ENCODE measurements at places on chromosomes 5 and 9.
A peak's percentile ranks its signal among the peaks of the same experiment; 100 is the strongest.

DNA sequence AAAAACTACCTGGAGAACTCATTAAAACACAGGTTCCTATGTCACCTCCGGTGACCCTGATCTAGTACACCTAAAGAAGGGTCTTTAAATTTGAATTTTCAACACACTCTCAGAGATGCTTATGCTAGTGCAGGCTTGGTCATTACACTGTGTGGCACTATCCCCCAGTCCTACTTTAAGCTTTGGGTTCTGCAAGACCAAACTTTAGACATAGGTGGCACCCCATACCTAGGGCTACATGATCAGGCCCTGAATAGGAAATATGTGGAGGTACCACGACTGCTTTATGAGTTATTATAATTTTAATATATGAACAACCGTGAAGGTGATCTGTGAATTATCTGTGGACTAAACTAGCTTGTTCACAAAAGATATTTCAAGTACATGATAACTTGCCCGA, 201.3 kb upstream of the OR13F1 start:
- no peak for DNase-seq

DNA sequence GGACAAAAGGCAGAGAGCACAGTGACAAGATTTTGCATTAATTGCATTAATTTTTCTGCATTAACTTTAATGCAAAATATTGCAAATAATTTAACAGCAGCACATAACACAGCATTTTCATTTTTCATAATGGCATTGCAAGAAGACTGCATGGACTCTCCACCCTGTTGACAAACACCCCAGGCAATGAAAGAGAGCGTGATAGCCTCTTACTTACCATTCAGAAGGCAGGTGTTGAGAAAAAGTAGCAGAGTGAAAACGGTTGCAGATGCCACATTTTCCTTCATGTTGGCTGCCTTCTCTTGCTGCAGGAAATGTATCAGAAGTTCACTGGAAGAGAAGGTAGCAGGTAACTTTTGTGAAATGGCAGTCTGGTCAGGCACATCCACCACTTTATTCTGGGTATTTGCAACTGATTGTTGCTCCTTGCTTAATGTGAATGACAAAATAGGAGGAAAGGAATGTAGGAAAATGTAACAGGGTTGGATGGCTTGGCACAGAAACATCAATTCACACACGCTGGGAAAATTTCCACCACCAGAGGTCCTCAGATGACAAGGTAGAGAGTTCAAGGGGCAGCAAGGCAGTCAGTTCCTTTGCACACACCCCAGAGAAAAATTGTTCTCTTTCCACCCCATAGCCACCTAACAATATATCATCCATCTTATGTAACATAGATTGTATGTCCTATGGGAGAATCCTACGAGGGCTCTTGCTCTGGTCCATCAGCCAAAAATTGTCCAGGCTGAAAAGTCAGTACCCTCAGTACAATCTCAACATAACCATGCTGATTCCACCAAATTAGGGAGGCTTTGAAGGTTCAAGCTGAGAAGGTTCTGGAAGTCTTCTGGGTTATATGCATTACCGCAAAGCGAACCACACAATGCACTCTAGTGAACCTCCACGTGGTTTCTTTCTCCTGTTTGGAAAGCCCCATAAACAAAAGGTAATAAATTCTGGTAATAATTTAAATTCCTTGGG, 41.9 kb upstream of the AGXT2 start:
- peak; percentile 14 for DNase-seq

GRCh38 chr5:156971415-156971814, 8.4 kb upstream of the TIMD4 start:
- no peak for DNase-seq

DNA sequence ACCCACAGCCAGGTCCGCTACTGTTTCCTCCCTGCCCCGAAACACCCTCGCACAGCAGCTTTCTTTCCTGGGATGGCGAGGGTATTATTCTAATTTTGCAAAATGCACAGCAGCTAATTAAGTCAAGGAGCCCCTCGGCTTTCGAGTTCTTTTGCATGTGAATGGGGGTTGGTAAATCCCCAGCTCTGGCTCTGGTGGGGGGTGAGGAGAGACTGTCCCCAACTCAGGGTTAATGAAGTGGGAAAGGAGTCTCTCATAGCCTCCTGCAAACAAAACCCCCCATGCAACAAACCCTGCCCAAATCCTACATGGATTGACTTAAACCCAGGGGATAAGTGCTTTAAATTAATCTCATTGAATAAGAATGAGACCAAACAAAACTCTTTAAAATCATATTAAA, 8.8 kb downstream of the BARHL1 start:
- DNase-seq: no peak

DNA sequence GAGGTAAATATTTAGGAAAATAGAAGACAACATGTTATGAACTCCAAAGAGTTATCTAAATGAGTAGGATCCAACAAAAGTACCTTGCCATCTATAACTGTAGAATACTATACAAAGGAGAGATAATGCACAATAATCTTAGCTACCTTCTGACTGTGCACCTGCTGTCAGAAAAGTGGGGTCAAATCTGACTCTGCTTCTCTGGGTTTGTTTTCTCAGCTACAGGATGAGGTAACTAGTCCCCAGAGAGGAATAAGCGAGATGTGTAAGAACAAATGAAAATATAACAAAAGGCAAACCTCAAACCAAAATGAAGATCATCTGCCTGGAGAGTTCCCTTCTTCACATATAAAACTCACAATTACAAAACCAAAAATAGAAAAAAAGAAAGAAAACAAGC, 204.8 kb downstream of the DCP2 start:
- no peak for DNase-seq

GRCh38 chr5:112976432-112977309, at the start of gene DCP2:
Gene DCP2 (plus strand): TSS chr5:112976798. CDS start chr5:112976934, 136 bp downstream.
- peak; percentile 99 for DNase-seq

DNA sequence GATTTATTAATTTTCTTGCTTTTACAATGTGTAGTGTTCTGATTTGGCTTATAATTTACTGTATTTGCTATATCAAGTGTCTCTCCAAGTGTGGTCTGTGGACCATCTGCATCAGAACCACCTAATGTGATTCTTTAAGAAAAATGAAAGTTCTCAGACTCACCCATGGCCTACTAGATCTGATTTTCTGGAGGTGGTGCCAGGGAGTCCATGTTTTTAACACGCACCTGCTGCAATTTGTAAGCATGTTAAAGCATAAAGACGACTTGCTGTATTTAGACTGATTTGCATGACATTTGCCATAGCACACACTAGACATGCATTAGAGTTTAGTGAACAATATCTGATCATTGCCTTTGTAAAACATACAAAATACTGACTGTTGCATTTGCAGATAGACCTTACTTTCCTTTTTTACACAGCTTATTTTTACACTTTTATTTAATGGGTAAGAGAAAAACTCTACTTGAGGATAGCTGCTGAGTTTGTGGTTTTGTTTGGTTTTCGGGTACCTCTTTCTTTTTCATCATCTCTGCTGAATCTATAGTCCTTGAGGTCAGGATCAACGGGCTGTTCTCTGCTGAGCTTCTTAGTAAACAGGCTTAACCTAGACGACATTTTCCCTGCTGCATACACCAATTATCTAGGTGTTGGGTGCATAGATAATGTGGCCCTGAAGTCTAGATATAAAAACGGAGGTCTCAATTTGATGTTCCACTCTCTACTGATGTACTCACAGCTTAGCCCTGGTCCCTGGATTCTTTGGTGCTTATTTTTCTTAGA, 138.0 kb upstream of the ZNF366 start:
- DNase-seq: no peak

- DNase-seq: no peak
Measured at GRCh38 chr9:124887832-124888231, 25.9 kb downstream of the ARPC5L start.

DNA sequence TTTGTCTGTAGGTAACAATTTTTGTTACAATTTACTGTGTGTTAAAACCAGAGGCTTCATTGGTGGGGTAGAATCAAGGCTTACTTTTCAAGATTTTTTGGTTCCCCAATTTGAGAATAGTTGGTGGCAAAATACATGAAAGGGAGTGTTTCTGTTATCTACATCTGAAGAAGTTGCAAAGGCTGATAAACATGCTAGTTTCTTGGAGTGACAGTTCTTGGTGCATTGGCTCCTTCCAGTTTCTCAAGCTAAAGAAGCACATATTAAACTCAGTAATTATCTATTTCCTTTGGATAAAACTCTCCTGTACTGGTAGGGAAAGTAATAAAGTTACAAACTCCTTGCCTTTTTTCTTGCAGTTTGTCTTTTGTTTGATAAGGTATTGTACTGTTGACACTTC, 5.9 kb downstream of the MACIR start:
- DNase-seq: no peak

- no peak for DNase-seq
Measured at GRCh38 chr5:1510151-1510561, 13.6 kb downstream of the LPCAT1 start.

- DNase-seq: no peak
Measured at GRCh38 chr5:761059-761771, 23.3 kb downstream of the ZDHHC11B start.

DNA sequence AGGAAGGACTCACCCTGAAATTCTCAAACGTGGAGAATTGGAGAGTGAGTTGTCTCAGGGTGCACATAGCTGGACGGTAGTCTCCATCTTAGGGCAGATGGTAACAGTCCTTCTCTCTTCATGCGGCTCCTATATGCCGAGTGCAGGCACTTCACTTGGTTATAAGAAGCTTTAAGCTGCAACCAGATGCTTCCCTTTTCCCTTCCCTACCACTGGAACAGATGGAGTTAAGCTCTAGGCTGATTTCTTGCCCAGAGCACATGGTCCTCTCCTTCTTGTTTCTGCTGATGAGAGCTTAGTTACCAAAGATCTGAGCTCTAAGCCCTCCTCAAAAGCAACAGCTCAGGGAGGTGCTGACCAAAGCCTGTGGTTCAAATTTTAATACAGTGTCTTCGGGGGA, 355.7 kb downstream of the ARHGEF28 start:
- no peak for DNase-seq

GRCh38 chr9:111896942-111897600, 457 bp downstream of the UGCG start:
- peak; percentile 44 for DNase-seq

- no peak for DNase-seq
Measured at GRCh38 chr9:107755246-107755645, 265.7 kb upstream of the KLF4 start.

DNA sequence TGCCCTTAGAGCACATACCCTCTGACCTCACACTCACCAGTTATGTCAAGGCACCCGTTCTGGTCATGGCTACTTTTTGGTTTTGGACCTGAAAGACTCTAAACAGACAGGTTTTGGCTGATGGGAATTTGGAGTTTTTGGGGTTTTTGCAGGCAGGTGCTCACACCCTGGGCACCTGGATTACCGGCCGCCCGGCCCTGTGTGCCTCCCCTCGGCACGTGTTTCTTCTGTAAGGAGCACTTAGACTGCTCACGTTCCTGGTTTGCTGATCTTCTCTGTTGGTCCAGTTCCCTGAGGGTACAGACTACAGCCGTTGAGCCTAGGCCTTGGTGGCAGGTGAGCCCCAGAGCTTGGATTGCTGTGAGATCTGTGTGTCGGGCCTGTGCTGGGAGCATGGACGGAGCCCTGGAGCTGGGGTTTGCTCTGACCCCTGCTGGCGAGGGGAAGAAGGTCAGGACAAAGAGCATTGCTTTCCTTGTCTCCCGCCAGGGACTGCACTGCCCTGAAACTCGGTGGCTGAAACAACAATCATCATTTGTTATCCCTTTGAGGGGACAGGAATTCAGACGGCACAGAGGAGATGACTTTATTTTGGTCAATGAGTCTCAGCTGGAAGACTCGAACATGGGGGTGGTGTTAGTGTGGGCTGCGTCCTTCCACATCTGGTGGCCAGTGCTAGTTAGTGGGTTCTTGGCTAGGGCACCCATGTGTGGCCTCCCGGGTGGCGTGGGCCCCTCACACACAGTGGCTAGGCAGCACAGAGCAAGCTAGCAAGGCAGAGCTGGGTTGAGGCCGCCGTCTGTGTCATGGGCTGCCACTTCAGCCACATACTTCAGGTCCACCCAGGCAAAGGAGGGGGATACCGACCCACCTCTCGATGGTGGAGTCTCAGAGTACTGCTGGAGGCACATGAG, 76.4 kb downstream of the EHMT1 start:
- no peak for DNase-seq

GRCh38 chr9:91944711-91945110, 5.3 kb downstream of the ROR2 start:
- DNase-seq: no peak

DNA sequence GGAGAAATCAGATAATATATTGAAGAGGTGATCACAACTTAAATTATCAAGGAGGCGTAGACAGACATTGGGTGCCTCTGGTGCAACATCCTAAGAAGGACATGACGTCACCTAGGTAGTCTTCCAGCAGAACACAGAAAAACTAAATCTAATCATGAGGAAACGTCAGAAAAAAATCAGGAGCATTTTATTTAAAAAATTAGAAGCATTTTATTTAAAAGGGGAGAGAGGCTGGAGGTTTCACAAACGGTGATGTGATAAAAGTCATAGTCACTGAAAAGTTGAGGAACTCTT, 254.6 kb downstream of the TMEM167A start:
- no peak for DNase-seq

GRCh38 chr5:91269198-91269597, 113.9 kb downstream of the ARRDC3 start:
- no peak for DNase-seq

DNA sequence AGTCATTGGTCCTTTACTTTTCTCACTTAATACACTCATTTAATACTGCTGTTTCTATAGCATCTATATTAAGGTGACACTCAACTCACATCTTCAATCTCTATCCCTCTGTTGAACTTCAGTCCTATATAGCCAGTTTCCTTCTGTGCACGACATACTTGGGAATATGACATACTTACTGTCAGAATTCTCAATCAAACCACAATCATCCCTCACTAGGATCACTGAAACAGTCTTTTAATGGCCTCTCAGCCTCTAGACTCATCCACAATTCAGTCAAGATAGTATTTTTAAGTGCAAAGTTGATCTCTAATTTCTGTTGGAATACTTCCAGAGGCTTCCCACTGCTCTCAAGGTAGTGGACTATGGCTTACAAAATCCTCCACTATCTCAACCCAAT, 251.0 kb upstream of the MEF2C start:
- DNase-seq: no peak
